SHP77 treated with DMSO at 0.1 percent for 48 hours (cell line): ENCODE measurements at places on chromosomes 3 and 15.

- no peak for DNase-seq
Measured at GRCh38 chr15:36626141-36626800, 46.8 kb downstream of the CDIN1 start.

GRCh38 chr15:75042730-75043508, 19.5 kb downstream of the PPCDC start:
- peak; percentile 4 for DNase-seq

GRCh38 chr15:71254491-71254890, 139.2 kb downstream of the THSD4 start:
- no peak for DNase-seq

DNA sequence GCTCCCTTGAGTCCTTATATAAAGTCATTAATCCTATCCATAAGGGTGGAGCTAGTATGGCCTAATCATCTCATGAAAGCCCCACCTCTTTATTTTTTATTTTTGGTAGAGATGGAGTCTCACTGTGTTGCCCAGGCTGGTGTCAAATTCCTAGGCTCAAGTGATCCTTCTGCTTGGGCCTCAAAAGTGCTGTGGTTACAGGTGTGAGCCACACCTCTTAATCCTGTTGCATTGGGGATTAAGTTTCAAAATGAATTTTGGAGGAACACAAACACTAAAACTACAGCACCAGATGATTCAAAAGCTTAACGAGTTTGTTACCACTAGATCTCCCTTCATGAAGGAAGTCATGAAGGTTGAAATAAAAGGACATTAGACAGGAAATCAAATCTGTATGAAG, 27.7 kb downstream of the RAB7A start:
- no peak for DNase-seq

- no peak for DNase-seq
Measured at GRCh38 chr3:167866331-167866730, 130.8 kb downstream of the SERPINI1 start.

GRCh38 chr3:158488670-158489069, 82.3 kb upstream of the MLF1 start:
- no peak for DNase-seq

- DNase-seq: no peak
Measured at GRCh38 chr3:58157700-58158099, 53.1 kb downstream of the DNASE1L3 start.

GRCh38 chr3:29686889-29687592, 406.2 kb downstream of the RBMS3 start:
- DNase-seq: no peak

GRCh38 chr15:80581976-80582375, 113.1 kb upstream of the ABHD17C start:
- DNase-seq: no peak

DNA sequence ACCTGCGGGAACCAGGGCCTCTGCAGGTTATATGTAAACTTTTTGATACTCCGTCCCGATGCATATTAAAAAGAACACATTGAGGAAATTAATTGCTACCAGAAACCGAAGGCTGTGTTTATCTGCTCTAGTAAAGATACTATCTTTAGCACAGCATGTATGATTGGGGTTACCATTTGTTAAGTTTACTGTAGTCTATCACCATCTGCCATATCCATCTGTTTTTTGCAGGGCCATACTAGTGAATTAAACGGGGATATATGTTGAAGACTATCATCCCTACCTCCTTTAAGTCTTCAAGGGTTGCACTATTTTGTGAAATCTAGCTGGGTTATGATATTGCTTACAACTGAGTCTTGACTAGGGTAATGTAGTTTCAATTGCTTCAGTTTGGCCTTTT, 597.0 kb downstream of the SQOR start:
- DNase-seq: no peak

DNA sequence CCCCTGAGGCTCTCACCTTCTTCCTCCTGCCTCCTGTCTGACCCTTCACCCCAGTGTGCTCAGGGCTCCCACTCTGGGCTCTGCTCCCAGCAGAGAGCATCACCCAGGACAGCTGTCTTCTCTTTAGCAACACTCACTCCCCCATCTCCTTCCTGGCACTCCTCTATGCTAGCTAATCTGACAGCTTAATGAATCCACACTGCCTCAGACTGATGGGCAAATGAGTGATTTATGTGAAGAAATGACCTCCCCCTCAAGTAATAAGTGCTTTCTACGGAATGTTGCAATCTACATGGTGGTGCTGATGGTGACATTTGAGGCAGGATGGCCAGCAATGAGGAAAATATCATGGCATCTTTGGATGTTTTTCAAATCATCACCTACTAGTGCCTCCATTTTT, 83.6 kb downstream of the LSM3 start:
- DNase-seq: no peak

GRCh38 chr3:37592328-37592727, 269.4 kb upstream of the CTDSPL start:
- no peak for DNase-seq

DNA sequence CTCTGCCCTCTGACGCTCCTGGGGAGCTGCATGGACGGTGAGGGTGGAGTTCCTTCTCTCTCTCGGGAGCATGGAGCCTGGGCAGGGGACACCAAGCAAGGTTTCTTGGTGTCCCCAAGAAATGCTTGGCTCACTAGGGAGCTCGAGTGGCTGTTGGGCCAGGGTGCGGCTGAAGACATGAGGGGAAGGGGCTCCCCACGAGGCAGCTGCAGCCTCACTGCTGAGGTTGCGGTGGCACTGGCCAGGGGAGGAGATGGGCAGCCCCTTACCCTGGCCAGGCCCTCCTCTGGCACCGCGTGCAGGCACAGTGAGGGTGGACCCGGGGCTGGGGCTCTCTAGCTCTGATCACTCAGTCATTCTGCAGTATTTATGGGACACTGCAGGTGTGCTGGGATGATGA, 43.5 kb upstream of the SLC41A3 start:
- DNase-seq: no peak

DNA sequence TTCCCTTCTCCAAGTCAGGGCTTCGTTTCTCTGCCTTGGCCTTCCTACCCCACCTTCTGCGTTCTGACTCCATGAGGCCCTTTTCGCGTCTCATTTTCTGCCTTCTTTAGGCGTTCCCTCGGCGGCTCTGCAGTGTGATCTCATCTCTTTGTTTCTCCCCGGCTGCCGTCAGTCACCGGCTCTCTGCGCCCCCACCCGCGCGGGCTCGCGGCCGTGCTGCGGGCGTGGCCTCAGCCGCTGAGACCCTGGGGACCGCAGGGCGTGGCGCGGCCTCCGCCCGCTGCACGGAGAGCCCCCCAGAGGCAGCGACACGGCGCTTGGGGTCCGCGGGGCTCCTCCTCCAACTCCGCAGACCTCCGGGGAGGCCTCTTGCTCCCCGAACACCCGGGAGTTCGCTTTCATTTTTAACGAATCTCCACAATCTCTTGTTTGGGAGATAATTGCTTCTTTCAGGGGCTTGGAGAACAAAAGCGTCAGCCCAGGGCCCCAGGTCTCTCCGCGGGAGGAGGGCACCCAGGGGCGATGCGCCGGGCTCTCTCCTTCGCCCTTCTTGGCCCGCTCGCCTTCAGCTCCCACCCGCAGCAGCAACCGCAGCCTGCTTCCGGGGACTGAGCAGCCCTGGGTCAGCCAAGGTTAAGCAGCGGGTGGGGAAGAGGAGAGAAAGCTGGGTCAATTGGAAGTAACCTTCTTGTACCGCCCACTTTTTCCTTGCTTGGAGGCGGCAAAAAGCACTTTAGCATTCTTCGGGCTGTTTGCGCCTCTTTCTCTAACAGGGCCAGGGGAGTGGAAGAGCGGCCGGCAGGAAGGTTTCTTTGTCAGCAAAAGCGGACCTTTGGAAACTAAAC, 35.2 kb downstream of the GAP43 start:
- peak; percentile 65 for DNase-seq

DNA sequence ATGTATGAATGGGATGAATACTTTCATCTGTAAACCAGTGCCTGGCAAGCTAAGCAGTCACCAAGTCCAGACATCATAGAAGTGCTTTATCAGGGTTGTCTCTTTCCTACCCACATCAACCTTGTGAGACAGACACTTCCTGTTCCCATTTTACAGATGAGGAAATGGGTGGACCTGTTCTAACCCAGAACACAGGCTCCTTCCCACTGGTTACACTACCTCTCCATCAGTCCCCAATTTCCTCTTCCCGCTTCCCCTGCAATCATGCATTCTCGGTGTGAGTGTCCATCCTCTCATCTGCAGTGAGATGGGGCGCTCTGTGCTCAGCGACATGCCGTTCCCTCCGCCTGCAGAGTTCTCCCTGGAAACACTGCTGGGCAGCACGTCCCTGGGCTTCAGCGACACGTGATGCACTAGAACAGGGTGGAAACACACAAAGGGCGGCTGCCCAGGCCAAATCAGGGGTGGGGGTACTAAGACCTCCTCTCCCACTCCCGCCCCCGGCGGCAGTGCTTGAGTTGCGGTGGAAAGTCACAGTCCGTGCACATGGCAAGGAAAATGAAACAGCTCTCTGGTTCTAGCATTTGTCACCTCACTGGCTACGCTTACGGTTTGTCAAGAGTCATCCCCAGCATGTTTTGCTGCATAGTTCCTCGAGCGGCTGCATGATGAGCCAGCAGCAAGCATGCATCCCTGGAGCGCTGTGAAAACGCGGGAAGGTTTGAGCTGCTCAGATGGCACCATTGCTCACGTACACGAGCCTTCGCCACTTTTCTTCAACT, 201.1 kb downstream of the ADAMTS17 start:
- no peak for DNase-seq

DNA sequence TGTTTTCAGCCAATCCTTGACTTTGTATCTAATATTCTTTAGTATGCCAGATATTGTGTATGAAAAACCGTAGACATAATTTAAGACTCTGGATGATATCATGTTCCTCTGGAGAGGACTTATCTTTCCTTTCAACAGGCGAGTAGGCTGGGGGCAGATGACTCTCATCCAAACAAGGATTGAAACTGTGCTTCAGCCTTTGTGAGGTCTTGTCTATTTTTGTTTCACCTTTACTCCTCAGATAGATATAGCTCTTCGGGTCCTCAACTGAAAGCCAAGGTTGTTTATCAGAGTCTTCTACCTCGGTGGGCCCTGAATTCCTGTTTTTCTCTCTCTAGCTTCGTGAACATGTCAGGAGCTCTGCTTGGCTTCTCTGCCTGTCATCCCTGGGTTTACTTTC, 66.0 kb downstream of the C3orf20 start:
- DNase-seq: no peak

GRCh38 chr3:122618614-122619013, 41.2 kb downstream of the PARP15 start:
- DNase-seq: no peak

GRCh38 chr15:56094171-56094570, 100.8 kb upstream of the NEDD4 start:
- DNase-seq: no peak

GRCh38 chr3:106965307-106965706, 411.9 kb upstream of the CCDC54 start:
- DNase-seq: no peak

- DNase-seq: no peak
Measured at GRCh38 chr15:29887721-29888120, 65.5 kb upstream of the TJP1 start.

DNA sequence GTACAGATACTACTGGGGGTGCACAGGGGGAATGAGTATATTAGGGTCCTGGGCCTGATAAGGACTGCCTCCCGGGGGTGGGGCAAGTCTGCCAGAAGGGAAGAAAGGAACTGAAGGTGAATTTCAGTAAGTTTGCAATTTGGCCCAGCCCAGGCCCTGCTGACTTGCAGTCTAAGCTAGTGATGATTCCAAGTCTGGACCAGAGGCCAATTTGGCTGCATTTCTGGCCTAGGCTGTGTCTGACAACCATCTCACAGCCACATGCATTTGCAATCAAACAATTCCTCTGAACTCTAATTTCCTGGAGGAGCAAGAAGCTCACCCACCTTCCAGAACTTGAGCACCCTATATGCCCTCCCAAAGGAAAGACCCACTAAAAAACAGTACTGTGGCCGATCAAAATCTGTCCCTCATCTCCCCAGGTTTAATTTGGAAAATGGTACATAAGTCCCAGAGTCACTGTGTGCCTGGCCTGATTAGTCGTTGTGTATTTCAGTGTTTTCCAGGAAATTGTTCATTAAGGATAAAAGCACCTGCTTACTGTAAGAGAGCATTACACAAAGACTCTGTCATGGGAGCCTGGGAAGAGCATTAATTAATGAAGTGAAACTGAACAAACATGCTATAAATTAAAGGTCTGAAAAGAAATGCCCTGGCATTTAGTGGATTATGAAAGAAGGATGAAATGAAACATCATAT, 114.5 kb downstream of the MEGF11 start:
- DNase-seq: peak; percentile 57

- no peak for DNase-seq
Measured at GRCh38 chr3:118740722-118741290, 293.8 kb downstream of the IGSF11 start.

- no peak for DNase-seq
Measured at GRCh38 chr3:38173834-38174418, 8.6 kb downstream of the OXSR1 start.

GRCh38 chr3:89405176-89405575, 297.8 kb downstream of the EPHA3 start:
- DNase-seq: no peak

DNA sequence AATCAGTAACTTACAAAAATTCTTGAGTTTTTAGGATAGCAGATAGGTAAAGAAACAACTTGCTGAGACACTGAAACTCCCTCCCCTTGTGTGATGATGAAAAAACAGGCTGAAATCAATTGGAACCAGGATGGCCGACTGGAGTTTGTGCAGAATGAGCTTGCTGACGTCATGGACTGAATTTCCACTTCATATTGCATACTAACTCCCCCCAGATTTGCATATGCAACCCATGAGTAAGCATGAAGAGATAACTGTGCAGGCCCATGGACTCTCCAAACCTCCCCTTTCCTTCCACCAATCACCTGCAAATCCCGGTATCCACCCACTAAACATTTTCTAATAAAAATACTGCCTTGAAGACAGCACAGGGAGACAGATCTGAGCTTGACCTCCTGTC, 82.0 kb upstream of the SCN5A start:
- no peak for DNase-seq

GRCh38 chr3:126015075-126015474, 46.1 kb downstream of the ROPN1B start:
- DNase-seq: no peak

DNA sequence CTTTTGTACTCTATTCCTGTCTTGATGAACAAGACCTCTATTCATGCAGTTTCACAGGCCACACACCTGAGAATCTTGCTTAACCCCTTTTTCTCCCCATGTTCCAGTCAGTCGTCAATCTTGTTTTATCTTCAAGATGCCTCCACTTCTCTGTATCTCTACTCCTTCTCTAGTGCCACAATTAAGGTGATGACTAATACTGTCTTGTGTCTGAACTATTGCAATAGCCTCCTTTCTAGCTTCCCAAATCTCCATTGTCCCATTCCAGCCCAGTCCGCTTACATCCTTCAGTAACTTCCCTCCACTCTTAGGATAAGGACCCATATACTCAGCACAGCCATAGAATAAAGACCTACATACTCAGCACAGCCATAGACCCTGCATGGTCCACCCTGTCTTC, 24.7 kb downstream of the CHST14 start:
- DNase-seq: no peak
